Activated T-cell treated with anti-CD3 and anti-CD28 coated beads, Interleukin-2, amount 50 U/mL, for 72 hours (primary cell): ENCODE measurements at places on chromosomes 5 and 9. TPM values are rescaled to one million over a fixed set of nuclear protein-coding genes. Genes with fewer than 3 reads are reported as not detected.

DNA sequence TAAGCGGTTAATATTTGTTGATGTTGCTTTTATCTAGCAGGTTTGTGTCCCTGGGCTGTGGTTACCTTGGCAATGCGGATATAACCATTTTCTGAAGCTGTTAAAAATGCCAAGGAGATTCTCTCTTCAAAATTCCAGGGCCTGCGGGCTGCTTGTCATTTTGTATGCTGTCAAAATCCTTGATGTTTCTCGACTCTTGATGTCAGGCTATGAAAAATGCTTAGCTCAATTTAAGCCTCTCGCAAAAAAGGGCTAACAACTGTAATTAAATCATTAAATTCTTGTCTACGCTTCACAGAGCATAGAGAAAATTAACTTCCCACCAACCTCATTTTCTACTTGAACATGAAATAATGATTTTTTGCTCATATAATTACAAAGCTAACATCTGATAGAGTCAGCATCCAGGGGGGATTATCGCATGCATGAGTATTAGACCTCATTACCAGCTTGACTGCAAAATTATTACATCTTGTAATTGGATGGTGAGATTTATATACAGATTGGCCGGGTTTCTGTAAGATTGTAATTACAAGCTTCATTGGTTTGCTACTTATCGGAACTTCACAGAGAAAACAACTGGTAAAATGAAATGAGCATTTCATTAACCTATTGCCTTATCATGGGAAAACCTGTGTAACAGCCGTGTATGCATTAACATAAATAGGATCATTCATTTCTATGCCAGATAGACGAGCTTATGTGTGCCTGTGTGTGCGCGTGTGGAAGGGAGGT is 83.1 kb upstream of the IRX1 start:
- no peak for DNase-seq

- no peak for DNase-seq
Measured at GRCh38 chr9:17509151-17509550, 69.7 kb upstream of the SH3GL2 start.

DNA sequence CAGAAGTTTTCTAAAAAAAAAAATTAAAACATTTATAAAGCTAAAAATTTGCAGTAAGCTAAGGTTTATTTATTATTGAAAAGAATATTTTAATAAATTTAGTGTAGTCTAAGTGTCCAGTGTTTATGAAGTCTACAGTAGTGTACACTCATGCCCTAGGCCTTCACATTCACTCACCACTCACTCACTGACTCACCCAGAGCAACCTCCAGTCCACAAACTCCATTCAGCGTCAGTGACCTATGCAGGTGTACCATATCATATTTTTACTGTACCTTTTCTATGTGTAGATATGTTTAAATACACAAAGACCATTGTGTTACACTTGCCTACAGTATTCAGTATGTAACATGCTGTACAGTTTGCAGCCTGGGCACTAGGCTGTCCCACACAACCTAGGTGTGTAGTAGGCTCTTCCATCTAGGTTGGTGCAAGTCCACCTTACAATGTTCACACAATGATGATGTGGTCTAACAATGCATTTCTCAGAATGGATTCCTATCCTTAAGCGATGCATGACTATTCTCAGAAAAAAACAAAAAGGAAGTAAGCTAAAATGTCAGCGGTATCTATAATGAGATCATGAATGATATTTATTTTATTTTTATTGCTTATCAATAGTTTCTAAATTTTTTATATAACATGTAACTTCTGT is 336.7 kb downstream of the AGTPBP1 start:
- DNase-seq = no peak

Gene PDE8B
- total RNA-seq = 0.36 TPM

- no peak for DNase-seq
Measured at GRCh38 chr5:39697881-39698280, 273.1 kb upstream of the DAB2 start.
